ENCODE measurements at places on chromosomes 5 and 9.

DNA sequence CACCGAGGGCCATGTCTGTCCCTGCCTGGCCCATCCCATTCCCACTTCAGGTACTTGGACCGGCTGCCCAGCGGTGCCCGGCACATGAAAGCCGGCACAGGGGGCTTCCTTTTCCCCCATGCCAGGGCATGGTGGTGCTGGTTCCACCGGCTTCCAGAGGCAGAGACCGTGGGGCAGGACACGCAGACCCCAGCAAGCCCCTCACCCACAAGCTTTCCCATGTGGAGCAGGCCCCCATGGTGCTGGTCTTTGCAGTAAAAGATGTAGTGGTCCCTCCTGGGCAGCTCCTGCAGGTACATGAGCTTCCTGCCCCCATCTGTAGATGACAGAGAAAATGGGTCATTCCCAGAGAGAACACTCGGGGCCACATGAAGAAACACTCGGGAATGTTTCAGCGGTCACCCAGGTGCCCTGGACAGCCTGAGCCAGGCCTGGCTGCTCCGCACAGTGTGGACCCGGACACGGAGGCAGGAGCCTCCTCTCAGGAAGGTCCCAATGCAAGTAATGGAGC is 2.0 kb downstream of the OBP2B start:
- DNase-seq = peak; percentile 34

DNA sequence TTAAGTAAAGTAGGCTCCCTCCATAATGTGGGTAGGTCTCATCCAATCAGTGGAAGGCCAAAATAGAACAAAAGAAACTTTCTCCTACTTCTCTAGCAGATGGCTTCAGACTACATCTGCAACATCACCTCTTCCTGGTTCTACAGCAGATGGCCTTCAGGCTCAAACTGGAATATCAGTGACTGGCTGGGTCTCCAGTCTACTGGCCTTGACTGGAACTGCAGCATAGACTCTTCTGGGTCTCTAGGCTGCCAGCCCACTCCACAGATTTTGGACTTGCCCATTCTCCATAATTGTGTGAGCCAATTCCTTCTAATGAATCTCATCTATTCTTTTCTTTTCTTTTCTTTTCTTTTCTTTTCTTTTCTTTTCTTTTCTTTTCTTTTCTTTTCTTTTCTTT is 64.8 kb downstream of the ACER2 start:
- DNase-seq = no peak

- DNase-seq = no peak
Measured at GRCh38 chr5:130112246-130112645, 208.0 kb downstream of the CHSY3 start.

DNA sequence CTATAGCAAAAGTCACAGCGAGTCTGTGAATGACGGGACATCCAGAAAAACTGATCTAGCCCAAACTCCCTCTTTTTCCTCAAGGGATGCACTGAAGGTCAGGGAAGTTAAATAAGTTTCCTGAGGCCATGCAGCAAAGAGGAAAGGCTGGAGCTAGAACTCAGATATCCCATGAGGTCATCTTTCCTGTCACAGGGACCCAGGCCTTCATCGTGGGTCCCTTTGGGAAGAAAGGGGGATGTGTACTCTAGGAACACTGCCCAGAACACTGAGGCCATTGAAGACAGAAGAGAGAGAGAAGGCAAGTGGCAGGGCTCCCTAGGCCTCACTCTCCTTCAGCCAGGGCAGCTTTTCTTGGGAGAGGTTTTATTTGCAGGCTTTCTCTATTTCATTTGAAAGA is 182.0 kb downstream of the EBF1 start:
- DNase-seq = no peak

GRCh38 chr5:102763734-102764133 is 8.6 kb downstream of the PAM start:
- DNase-seq = no peak
